ENCODE measurements at places on chromosomes 13 and 19. TPM values are rescaled to one million over a fixed set of nuclear protein-coding genes. Genes with fewer than 3 reads are reported as not detected.

The FXYD3 gene
- 0.63 TPM for total RNA-seq

The CPB2 gene
- total RNA-seq: not detected

The KCTD4 gene
- total RNA-seq: not detected

The CGB1 gene
- total RNA-seq: not detected

The PCDH20 gene
- total RNA-seq: 2.3 TPM

The ZNF793 gene
- 4.3 TPM for total RNA-seq

- H3K27me3 ChIP-seq: no peaks in the 10 kb centered on the region
- DNase-seq: no peak
- H3K4me1 ChIP-seq: peaks cover 7% of the 10 kb centered on the region
- no peak overlapping the region for H3K27ac ChIP-seq
- no peaks in the 10 kb centered on the region for H3K36me3 ChIP-seq
- no peak overlapping the region for H3K4me3 ChIP-seq
Measured at GRCh38 chr13:110500341-110500740, 61.2 kb downstream of the RAB20 start.

DNA sequence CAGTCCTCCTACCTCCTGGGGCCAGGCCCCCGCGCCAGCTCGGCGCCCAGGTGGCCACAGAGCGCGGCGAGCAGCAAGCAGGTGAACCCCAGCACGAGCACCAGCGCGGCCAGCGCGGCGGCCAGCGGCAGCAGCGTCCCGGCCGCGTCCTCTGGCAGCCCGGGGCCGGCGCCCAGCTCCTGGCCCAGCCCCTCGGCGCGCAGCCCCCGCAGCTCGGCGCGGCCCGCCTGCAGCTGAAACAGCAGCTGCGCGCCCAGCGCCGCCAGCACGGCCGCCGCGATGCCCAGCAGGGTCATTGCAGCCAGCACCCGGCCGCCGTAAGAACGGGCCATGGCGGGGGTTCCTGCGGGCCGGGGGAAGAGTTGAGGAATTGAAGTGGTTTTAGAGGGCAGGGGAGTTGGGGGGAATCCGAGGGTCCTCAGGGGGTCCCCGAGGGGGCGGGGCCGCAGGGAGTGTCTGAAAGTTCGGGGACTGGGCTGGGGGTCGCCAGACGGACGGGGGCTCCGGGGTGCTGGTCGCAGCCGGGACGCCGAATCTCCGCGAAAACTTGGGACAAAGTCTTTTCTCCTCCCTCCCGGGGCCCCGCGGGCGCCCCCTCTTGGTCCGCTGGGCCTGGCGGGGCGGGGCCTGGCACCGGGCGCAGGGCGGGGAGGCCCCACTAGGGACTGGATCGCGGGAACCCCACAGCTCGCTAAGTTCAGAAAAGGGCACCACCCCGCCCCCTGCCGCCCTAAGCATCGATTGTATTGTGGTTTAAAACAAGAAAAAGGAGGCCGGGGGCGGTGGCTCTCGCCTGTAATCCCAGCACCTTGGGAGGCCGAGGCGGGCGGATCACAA lies at the start of gene TMEM221:
Gene TMEM221, minus strand, starts transcription at position 538 of the 837 bp plus-strand sequence. Its CDS starts 206 bp downstream, at position 332.
- no peaks in the 10 kb centered on the region for H3K27me3 ChIP-seq
- H3K4me3 ChIP-seq: no peak within 1 kb of the TSS
- H3K4me1 ChIP-seq: no peaks in the 10 kb centered on the region
- H3K36me3 ChIP-seq: no peaks in the 10 kb centered on the region
- peak; percentile 76 for DNase-seq

- H3K4me1 ChIP-seq: no peaks in the 10 kb centered on the region
- H3K36me3 ChIP-seq: no peaks in the 10 kb centered on the region
- no peak for DNase-seq
- no peak overlapping the region for H3K27ac ChIP-seq
- H3K27me3 ChIP-seq: no peaks in the 10 kb centered on the region
Measured at GRCh38 chr19:45922281-45922680, 7.7 kb upstream of the NANOS2 start.

GRCh38 chr19:49594157-49594992 lies 3.4 kb downstream of the PRR12 start:
- peaks cover 18% of the 10 kb centered on the region for H3K4me1 ChIP-seq
- H3K27me3 ChIP-seq: no peaks in the 10 kb centered on the region
- no peaks in the 10 kb centered on the region for H3K36me3 ChIP-seq
- H3K4me3 ChIP-seq: no peak overlapping the region
- H3K27ac ChIP-seq: peak overlapping the region; percentile 93

GRCh38 chr13:42702716-42703115 lies 78.7 kb upstream of the FAM216B start:
- no peak overlapping the region for H3K4me3 ChIP-seq
- no peaks in the 10 kb centered on the region for H3K4me1 ChIP-seq

DNA sequence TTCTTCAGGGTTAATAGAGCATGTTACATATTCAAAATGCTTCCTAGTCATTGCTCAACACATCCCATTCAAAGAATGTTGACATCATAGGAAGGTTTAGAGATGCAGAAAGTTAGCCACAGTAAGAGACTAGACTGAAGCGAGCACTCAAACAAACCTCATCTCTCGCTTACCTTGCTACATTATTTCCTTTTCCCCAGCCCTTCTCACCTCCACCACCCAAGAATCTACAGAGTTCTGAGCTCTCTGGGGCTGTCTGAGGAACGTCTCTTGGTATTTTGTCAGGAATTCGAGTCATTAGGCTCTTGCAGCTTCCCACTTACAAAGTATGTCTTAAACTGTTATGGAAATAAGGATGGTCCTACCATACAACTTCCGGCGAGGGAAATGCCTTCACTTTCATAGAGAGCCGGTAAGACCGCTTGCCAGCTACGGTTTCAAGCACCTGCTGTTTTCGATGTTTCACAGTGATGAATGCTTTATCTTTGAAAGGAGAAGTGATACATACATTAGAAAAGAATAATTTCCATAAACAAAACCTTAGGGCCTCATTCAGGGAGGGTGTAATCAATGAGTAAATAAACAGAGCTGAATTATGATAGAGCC lies 65.1 kb downstream of the FLT1 start:
- no peak overlapping the region for H3K27ac ChIP-seq
- H3K4me3 ChIP-seq: no peak overlapping the region
- H3K36me3 ChIP-seq: no peaks in the 10 kb centered on the region
- peaks cover 9% of the 10 kb centered on the region for H3K27me3 ChIP-seq
- no peak for DNase-seq

DNA sequence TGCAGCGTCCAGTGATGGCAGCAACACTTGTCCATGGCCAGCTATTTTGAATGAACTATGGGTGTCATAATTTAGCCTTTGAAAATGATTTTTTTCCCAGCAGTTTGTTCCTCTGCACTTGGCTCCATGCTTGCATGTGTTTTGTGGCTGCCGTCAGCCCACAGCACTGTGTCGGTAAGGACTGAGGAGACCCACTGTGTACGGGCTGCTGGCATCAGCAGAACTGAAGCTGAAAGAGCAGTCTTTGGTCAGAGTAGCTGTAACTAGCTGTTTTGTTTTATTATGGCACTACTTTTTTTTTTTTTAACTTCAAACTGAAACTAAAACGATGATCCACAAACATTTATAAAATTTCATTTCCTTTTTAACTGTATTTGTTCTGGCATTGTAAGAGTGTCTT lies 50.3 kb upstream of the TEX29 start:
- H3K4me1 ChIP-seq: no peaks in the 10 kb centered on the region
- peak; percentile 10 for DNase-seq

GRCh38 chr13:67223024-67223423 lies 7.1 kb downstream of the PCDH9 start:
- no peaks in the 10 kb centered on the region for H3K36me3 ChIP-seq
- no peak overlapping the region for H3K27ac ChIP-seq
- H3K4me3 ChIP-seq: no peak overlapping the region
- DNase-seq: no peak
- peaks cover 4% of the 10 kb centered on the region for H3K27me3 ChIP-seq

DNA sequence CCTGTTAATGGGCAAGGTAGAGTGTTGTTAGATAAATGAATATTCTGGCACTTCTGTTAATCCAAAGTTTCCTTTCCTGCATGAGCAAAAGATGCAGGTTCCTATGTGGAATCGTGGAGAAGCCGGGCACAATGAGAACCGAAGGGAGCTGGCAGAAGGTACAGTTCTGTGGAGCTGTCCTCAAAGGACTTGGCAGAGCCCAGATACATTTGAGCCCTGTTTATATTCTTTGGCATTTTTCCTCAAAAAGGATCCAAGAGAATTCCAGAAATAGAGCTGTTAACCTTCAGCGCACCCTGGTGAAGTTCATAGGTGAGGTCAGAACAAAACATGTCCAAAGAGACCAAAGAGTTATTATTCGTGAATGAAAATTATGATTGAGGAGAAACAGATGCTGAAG lies 4.0 kb upstream of the DLEU7 start:
- H3K27me3 ChIP-seq: peaks cover 9% of the 10 kb centered on the region
- no peak overlapping the region for H3K27ac ChIP-seq
- no peak overlapping the region for H3K4me3 ChIP-seq
- no peaks in the 10 kb centered on the region for H3K4me1 ChIP-seq
- DNase-seq: no peak

DNA sequence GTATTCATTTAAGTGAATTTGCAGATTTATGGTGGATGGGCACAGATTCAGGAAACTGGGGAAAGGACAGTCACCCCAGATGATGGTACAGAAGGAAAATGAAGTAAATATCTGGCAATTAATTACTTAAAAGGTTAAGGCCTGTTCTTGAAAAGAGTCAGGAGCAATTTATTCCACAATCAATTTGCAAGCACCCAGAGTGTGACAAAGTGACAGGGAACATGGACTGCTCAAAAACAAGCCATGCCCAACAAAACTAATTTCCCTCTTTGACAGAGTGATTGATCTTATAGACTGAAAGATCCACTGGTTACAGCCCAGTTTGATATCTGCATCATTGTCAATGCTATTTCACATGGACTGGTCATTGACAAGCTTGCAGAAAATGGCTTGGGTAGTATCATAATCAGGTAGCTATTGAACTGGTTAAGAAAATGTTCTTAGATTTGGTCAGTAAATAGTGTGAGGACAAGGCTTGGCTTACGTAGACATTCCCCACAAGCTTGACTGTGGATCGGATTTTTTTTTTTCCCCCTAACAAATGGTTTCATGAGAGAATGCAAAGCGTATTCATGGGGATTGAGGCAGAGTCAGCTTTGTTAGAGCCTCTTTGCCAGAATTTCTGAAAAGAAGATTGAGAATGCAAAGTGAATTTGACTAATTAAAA lies 584.6 kb downstream of the GPC6 start:
- H3K27me3 ChIP-seq: no peaks in the 10 kb centered on the region
- H3K36me3 ChIP-seq: no peaks in the 10 kb centered on the region
- DNase-seq: no peak
- H3K4me1 ChIP-seq: no peaks in the 10 kb centered on the region
- no peak overlapping the region for H3K4me3 ChIP-seq
- H3K27ac ChIP-seq: no peak overlapping the region

DNA sequence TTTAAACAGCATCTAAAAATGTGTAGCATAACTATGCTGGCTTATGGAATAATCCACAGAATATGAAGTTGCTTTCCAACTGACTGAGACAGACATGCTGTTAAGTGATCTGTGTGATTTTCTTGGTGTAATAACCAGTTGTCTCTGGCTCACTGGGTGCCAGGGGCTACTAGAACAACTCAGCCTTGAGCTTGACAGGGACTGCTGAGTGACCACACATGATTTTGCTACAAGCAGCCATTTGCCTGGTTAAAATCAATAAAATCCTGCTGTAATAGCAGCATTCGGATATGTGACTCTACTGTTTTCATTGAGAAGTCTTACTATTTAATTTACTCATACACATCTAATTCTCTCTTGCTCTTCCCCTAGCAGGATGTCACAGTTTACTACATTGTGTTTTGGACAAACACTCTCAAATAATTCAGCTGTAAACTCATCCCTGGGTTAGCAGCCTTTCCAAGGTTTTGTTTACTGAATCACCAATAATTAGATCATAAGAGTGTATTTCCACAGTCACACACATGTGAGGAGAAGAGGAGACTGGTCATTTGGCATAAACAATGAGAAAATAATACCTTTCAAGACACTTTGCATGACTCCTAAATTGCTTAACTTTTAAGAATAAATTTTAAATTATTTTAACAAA lies 426.2 kb downstream of the PCDH9 start:
- no peaks in the 10 kb centered on the region for H3K36me3 ChIP-seq
- H3K27ac ChIP-seq: no peak overlapping the region
- H3K27me3 ChIP-seq: no peaks in the 10 kb centered on the region
- H3K4me1 ChIP-seq: peaks cover 6% of the 10 kb centered on the region

GRCh38 chr19:14393329-14393728 lies 12.1 kb downstream of the ADGRE5 start:
- no peaks in the 10 kb centered on the region for H3K27me3 ChIP-seq
- no peaks in the 10 kb centered on the region for H3K36me3 ChIP-seq
- no peak overlapping the region for H3K4me3 ChIP-seq
- no peaks in the 10 kb centered on the region for H3K4me1 ChIP-seq
- H3K27ac ChIP-seq: no peak overlapping the region

DNA sequence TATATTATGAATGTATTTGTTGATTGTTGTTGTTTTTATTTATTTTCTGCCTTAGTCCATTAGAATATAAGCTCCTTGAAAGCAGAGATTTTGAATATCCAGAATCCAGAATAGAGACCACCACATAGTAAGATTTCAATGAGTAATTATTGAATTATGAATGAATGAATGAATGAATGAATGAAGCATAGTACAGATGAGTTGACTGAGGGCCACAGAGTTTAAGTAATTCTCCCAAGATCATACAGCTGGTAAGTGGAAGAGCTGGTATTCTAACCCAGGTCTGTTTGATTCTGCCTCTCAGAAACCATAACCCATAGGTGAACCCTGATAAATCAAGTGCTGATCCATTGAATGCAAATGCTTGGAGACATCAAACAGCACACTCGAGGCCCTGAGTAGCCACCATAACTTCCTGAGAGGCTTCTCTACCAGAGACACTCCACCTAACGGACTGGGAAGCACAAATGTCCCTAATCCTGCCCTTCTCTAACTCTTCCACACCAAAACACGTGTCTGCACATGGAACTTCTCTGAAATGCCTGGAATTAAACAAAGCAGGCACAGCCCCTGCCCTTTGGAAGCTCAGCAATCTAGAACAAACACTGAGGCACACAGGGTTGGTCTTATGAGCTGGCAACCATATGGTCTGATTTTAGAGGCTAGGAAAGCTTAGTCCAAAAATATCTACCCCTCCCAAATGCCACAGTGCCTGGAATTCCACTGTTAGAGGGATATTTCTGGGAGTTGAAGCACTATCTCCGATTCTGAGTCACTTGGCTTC lies 190.1 kb downstream of the FOXO1 start:
- H3K36me3 ChIP-seq: no peaks in the 10 kb centered on the region
- H3K27me3 ChIP-seq: no peaks in the 10 kb centered on the region
- H3K4me1 ChIP-seq: peaks cover 39% of the 10 kb centered on the region
- no peak overlapping the region for H3K4me3 ChIP-seq

GRCh38 chr13:96771486-96772367 lies 222.5 kb downstream of the OXGR1 start:
- no peaks in the 10 kb centered on the region for H3K4me1 ChIP-seq
- H3K4me3 ChIP-seq: no peak overlapping the region
- H3K36me3 ChIP-seq: no peaks in the 10 kb centered on the region
- no peaks in the 10 kb centered on the region for H3K27me3 ChIP-seq
- DNase-seq: no peak
- H3K27ac ChIP-seq: no peak overlapping the region

- H3K36me3 ChIP-seq: no peaks in the 10 kb centered on the region
- H3K4me3 ChIP-seq: no peak overlapping the region
- no peaks in the 10 kb centered on the region for H3K4me1 ChIP-seq
- H3K27ac ChIP-seq: no peak overlapping the region
- H3K27me3 ChIP-seq: no peaks in the 10 kb centered on the region
Measured at GRCh38 chr13:49082653-49083536, 107.2 kb downstream of the FNDC3A start.

Measured in adrenal gland (tissue), 19 donors.